ENCODE measurements at places on chromosomes 5 and 9.

GRCh38 chr9:133342570-133342969 is 5.4 kb downstream of the MED22 start:
- no peak for DNase-seq

DNA sequence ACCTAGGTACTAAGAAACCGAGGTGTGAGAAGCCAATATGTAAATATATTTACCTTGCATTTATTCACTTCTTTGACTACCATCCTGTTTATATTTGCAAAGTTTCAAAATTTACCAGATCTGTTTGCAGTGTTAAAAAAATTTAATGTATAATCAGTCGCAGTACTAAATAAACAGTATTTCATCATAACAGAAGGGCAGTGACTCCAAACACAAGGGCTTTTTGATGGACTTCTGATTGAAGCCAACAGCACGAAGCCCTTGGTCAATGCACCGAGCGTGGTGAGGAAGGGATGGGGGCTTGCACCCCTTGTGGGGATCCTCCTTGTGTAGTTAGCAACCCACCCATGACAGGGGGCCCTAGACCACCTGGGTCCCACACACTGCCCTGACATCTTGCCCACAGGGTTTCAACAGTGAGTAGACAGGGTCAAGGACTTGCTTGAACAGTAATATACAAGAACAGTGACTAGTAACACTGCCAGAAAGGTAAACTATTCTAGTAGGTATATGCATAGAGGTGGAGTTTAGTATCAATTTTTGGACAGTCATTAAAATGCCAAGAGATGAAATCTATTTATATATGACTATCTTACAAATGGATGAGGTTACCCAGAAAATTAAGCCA is 52.6 kb upstream of the TBC1D9B start:
- no peak for DNase-seq

DNA sequence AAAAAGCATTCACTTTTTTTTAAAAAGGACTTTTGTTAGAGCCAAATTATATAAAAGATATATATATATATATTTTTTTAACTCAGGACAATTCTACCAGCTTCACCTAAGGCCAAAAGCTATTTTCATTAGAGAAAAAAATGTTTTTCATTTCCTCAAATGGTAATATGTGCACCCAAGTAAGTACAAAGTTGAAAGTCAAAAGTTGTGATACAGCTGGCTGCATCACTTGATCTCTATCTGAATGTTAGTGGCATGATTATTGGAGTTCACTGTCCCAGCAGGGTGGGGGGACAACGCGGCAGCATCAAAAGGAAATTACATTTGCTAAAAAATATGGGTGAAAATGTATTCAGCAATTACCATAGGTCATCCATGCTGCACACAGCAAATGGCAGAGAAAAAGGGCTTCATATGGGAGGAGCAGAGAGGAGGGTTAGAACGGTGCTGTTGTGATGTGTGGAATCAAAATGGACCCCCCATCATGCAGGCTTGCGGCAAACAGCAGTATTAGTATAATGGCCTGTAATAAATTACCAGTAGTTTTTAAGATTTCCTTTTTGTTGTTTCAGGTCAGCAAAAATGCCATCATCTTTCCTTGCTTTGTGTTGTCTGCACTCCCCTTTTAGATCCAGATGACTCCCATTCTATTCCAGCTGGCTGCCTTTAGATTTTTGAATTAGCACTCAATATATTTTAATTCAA is 253.7 kb downstream of the MAT2B start:
- DNase-seq: no peak

GRCh38 chr9:84781931-84782866 is 112.7 kb downstream of the NTRK2 start:
- no peak for DNase-seq

All from activated naive CD4-positive, alpha-beta T cell treated with anti-CD3 and anti-CD28 coated beads for 36 hours (primary cell).